ENCODE measurements at places on chromosomes 2 and 18.

DNA sequence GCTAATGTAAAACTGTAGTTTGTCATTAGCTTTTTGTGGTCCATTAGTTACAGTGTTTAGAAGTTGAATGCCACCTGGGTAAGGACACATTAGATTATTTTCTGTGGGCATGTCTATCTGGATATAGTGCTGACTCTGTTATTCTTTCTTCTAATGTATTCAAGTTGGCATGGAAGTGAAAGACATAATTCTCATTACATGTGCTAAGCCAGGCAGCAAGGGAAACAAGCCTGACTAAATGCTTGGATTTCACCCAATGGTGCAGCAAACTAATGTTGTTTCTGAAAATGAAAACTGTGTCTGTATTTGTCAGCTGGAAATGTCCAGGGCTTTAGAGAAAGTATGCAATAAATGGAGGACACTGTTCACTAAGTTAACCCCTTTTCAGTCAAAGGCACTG is 100.7 kb downstream of the NUP35 start:
- no peak for DNase-seq

GRCh38 chr2:128594953-128595677 is 276.4 kb upstream of the HS6ST1 start:
- DNase-seq = no peak

- no peak for DNase-seq
These were observed 63.7 kb downstream of the IL1R2 start for GRCh38 chr2:102055346-102055990.

DNA sequence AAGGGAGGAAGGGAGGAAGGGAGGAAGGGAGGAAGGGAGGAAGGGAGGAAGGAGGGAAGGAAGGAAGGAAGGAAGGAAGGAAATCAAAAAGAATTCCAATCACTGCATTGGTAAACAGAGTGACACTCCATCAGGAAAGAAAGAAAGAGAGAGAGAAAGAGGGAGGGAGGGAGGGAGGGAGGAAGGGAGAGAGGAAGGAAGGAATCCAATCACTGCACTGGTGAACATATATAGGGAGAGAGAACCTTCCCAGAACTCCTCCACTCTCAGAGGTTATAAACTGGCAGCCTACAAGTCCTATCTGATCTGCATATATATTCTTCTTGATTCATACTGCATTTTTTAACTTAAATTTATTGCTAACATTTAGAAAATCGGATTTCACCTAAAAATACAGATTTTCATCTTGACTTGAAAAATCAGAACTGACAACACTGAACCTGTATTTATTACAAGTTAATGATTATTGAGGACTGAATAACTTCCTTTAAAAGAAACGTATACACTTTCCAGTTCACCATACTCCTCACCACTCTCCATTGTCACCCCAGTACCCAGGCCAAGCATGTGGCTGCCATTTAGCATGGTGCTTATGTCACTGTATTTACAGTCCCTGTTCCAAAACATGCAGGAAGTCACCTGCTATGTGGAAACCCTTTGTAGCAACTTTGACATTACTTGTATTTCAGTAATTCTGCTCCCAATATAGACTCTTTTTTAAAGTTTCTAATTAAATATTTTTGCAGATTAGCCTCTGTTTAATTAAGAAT is 83.5 kb downstream of the ANTXR1 start:
- DNase-seq = no peak

DNA sequence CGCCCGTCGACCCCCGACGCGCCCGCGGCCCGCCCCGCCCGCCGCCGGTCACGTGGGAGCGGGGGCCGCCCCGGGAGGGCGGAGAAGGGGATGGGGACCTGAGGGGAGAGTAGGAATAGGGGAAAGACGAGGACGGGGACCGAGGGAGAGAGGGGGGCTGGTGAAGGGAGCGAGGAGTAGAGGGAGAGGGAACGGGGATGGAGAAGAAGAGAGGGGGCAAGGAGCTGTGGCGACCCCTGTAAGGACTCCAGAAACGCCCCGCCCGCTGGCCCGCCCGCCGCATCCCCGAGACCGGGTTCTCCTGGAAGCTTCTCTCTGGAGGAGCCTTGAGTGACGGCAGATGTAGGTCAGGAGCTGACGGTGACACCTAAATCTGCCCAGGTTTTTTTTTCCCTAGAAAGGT is 615 bp downstream of the ADNP2 start:
- no peak for DNase-seq
